Activated naive CD4-positive, alpha-beta T cell treated with Interleukin-2 at 50 U/mL for 16 hours (primary cell): ENCODE measurements at places on chromosomes 5 and 9.

DNA sequence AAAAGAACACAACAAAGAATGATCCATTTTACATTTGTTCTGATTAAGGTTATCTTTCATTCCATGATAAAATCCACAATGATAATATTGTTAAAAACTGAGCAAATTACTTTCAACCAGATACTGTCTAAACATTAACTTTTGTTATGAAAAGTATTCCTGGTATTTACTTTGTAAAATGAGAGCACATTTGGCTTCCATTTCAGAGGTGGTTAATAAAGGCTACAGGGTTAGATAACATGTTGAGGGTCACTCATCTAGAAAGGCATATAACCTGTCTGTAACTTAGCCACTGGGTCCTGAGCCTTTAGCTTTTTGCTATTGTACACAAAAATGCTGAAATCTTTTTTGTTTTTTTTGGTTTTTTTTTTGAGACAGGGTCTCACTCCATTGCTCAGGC is 99.3 kb downstream of the ANXA2R start:
- DNase-seq, result no peak

GRCh38 chr5:103598997-103599566 is 36.5 kb upstream of the NUDT12 start:
- DNase-seq, result no peak

DNA sequence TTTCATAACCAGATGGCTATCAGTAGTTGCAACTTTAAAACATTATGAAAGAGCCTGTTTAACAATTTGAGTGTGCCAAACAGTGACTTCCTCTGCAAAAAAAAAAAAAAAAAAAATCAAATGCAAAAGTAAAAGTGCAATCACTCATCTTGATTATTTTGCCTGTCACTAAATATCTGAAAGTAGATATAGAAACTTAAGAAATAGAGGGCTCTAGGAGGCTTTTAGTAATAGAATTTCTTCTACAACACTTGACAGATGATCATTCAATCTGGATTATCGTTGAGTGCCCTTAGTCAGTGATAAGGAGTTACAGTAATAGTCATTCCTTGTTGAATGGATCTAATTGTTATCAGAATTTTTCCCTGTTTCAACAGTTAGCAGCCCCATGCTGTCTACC is 101.8 kb downstream of the CETN3 start:
- DNase-seq, result no peak

- DNase-seq, result no peak
Measured at GRCh38 chr5:135831851-135832555, 2.5 kb upstream of the SLC25A48 start.

DNA sequence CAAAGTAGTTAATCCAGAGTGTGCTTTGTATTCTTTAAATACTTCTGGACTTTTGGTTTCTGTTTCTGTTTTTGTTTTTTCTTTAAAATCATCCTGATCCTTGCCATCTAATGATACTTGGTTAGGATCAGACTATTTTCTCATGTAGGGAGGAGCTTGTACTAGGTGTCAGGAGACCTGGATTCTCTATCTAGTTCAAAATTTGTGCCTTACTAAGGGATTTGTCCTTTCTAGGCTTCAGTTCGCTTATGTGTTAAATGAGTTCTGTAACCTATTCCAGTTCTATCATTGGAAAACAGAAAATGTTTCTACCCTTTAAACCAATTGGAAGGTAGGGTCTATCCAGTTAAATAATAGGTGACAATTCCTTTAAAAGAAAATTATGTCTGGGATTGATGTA is 3.3 kb upstream of the MEF2C start:
- DNase-seq, result no peak

DNA sequence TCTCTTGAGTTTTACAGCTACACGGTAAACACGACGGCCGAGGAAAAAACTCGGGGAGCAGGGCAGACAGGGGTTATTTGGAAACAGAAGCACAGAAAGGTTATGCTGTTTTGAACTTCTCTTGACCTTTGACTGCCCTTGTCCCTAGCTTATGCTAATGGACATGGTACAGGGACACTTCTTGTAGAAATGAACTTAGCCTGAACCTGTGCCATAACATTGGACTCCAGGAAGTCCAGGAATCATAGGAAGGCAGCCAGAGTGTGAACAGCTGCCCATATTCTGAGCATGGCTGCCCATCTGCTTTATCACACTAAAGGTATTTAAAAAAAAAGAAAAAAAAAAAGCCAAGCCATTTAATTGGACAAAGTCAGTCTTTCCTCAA is 46.1 kb downstream of the NR6A1 start:
- DNase-seq, result no peak

DNA sequence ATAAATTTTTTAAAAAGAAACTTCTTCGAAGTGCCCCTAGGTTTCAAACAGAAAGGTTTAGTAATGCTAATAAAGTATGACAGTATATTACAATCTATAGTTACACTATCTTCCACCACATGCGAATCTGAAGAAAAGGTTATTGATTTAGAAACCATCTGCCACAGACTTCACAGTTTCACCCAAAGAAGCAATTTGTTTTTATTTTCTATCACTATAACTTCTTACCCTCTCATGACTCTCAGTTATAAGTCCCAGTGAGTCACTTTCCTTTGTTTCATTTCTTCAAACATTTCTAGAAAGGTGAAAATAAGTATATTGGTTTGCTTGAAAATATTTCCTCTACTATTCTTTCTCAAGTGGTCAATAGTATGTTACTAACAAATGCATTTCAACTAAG is 93.6 kb downstream of the MCTP1 start:
- DNase-seq, result no peak

- DNase-seq, result no peak
Measured at GRCh38 chr9:108834959-108835665, 20.7 kb downstream of the ACTL7B start.

DNA sequence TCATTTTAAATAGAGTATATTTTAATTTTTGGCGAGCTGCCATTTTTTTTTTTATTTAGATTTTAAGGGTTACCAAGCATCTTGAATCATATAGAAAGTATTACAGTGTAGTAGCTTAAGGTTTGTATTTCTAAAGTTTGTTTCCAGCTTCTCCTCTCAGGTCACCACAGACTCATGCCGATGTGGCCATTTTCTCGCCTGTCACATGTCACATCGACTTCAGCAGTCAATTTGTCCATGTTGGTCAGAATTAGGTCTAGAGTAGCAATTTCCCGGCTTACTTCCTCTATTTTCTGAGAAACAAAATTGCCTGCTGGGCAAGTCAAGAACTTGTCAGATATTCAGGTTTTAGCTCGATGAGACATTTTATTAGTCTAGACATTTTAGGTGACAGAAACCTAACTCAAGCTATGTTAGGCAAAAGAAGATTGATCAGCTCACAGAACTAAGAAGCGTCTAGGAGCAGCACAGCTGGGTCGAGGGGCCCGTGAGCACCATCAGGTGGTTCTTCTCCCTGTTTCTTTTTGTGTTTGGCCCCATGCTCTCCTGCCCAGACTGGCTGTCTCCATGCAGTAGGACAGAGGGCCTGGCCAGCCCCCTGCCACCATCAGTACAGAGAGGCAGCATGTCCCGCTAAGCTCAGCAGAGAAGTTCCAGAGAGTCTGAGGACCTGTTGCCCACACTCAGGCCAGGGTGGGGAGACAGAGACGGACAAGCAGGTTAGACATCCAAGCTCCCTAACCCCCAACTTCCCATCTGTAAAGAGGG is 48.4 kb upstream of the AFAP1L1 start:
- no peak for DNase-seq

DNA sequence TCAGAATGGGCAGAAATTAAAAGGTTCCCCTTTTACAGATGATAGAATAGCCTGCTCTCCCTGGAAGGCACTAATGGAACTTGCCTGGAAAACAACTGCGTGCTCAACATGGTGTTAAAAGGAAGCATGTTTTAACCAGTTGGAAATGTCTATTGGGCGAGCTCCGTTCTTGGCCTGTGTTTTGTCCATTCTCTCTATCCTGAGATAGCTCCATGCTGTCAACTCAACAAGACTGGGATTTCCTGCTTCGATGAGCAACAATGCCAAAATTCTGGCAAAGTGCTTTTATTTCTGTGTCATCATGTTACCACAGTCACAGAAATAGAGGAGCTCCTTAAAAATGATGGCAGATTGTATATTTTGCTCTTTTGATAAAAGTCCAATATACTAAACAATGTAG is 198.3 kb downstream of the PLK2 start:
- DNase-seq, result no peak

DNA sequence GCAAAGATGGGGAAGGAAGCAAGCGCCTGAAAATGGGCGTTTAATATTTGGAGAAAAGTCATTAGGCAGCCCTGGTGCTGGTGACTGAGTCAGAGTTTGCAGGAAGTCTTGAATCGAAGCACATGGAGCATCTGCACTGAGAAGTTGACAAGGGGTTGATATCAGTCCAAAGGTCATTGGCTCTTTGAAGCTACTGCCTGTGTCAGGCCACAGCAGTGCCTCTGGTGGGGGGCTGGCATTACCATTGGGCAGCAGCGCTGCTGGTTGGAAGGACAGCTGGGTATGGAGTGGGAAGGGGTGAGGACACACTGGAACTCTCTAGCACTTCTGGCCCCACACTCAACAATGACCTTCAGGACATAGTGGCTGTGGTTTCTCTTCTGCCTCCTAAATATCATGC is 150.4 kb upstream of the ERCC6L2 start:
- peak; percentile 8 for DNase-seq

- DNase-seq, result no peak
Measured at GRCh38 chr5:87074934-87075541, 192.6 kb upstream of the RASA1 start.

DNA sequence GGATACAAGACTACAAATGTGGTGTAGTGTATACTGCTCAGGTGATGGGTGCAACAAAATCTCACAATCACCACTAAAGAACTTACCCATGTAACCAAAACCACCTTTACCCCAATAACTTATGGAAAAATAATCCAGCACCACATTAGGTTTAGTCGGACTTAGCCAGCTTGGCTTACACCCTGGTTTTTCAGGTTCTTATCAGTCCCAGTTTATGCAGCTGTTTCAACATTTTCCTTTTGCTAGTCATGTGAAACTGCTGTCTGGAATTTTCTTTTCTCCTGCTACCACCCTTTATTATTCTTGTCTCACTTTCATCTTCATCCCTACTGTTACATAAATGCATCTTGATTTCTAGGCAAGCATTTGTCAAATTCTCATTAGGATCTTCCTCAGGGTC is 51.5 kb downstream of the STK32A start:
- no peak for DNase-seq

- DNase-seq, result no peak
Measured at GRCh38 chr5:32810804-32811203, 99.7 kb downstream of the NPR3 start.

DNA sequence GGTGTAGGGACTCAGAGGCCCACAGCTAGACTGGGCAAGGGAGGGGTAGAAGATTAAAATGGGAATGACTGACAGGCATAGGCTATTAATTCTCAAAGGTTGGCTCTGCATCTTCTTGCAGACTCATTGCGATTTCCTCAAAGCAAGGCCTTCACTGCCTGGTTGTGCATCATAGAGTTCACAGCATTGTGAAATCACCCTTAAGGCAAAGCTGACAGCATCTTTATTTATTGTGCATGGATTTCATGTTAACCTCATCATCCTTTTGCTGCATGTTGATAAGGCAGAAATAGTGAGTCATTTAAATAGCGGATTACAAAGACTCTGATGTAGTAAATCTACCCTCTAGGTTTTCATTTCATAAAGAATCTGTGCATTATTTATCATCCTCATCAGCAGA is 13.6 kb upstream of the PALM2AKAP2 start:
- DNase-seq, result no peak

GRCh38 chr9:98520221-98520960 is 188.3 kb downstream of the GABBR2 start:
- DNase-seq, result no peak

GRCh38 chr5:138032028-138032571 is 779 bp downstream of the FAM13B start:
- no peak for DNase-seq

- no peak for DNase-seq
Measured at GRCh38 chr5:105230516-105231157, 1668.0 kb upstream of the NUDT12 start.

DNA sequence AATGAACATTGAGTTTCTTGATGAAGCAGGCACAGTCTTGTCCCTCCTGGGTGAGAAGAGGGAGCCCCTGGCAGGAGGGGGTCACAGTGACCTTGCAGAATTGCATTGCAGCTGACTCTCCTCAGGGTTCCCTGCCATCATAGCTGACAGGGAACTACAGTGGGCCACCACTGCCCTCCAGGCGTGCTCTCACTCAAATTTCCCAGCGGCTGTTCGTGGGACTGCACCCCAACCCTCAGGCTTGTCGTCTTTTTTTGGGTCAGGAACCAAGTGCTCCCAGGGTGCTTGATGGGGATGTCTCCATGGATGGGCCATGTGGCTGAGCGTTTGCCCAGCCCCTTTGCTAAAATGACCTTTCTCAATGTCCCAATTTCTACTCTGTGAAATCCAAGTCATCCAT is 215.8 kb downstream of the MELK start:
- DNase-seq, result no peak

- DNase-seq, result no peak
Measured at GRCh38 chr5:56686337-56687195, 128.8 kb upstream of the MAP3K1 start.

DNA sequence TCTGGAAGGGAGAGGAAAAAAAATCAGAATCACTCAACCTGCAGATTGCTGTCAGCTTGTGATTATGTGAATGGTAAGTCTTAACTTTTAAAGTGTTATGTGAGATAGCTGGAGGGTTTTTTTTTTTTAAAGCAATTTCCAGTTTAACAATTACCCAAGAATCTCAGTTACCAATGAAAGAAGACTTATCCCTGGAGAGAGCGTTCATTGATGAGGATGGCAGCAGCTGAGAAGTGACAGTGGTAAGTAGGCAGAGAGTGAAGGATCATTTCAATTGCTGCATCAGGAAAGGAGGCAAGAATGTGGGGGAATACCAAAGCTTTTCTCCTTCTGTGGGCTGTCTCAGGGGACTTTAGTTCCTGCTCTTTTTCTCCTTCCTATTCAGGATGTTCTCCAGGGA is 370.2 kb upstream of the C9orf72 start:
- DNase-seq, result no peak

GRCh38 chr9:78196258-78196657 is 39.6 kb upstream of the CEP78 start:
- DNase-seq, result no peak

DNA sequence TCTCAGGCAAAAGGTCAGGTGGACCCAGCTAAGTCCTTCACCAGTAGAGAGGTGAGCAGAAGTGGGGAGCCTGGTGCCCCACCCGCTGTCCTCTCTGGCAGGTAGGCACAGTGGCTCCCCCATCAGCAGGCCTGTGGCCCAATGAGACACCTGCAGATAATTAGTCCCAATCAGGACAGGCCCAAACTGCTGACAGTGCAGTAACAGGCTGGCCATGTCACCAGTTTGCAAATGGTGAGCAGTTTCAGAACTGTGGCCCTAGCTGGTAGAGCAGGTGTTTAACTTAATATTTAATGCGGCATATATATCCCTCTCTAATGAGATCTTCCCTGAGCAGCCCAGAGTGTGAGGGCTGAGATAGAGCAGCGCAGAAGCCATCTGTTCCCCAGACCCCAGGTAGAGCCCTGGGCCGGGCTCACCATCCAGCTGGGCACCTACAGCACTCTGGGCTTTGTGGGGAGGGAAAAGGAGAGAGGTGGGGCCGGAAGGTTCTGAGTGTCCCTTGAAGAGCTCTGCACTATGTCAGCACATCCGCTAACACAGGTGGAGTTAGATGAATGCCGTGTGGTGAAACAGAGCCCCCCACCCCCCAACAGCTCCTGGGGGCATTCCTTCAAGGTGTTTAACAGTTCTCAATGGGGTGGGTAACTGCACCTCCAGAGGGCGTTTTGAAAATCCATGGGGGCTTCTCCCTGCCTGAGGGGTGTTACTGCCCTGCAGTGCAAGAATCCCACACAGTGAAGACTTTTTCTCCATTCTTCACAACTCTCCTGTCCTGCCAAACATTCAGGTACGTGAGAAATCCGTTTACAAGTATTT is 120.5 kb downstream of the PAX5 start:
- no peak for DNase-seq

- DNase-seq, result no peak
Measured at GRCh38 chr5:35031276-35031675, 16.5 kb downstream of the AGXT2 start.
